DMS79 treated with DMSO at 0.1 percent for 48 hours (cell line): ENCODE measurements at places on chromosomes 1 and 21.

DNA sequence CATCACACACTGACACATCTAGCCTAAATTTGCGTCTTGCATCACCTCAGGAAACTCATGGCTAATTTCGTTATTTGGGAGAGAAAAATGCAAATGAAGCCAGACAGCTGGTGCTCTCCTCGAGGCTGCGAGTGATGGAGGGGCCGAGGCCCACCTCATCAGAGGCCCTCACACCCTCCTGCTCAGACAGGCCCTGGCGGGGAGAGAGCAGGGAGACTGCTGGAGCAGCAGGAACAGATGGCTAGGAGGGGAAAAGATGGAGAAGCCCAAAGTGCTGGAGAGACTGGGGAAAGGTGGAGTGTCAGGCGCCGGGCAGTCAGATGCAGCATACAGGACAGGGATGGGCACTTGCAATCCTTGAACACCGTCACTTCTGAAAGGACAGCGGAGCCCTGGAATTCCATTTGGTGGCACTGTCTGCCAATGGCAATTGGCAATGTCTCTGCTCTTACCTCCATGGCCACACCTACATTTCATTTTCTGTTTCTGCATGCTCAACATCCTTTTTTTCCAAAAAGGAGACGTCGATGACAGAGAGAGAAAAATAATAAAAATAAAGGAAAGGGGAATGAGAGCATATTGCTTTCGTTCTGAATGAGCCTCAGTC, 286.2 kb downstream of the SPATA17 start:
- DNase-seq = no peak

DNA sequence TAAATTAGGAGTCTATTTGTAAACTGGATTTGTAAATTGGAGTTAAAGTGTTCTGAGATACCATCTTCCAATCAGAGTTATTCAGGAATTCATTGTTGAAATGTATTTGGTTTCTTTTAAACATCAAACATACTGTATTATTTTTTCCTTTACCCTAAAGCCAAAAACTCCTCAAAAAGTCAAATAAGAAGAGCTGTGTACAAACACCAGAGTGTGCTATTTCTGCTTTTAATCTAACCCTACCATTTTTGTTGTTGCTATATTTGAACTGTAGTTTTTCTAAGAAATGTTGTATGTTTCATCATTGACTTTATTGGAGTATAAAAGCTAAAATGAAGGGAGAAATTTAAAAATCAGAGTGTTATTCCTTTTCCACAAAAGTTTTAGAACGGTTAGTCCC, 35.8 kb downstream of the SLC30A7 start:
- DNase-seq = no peak

DNA sequence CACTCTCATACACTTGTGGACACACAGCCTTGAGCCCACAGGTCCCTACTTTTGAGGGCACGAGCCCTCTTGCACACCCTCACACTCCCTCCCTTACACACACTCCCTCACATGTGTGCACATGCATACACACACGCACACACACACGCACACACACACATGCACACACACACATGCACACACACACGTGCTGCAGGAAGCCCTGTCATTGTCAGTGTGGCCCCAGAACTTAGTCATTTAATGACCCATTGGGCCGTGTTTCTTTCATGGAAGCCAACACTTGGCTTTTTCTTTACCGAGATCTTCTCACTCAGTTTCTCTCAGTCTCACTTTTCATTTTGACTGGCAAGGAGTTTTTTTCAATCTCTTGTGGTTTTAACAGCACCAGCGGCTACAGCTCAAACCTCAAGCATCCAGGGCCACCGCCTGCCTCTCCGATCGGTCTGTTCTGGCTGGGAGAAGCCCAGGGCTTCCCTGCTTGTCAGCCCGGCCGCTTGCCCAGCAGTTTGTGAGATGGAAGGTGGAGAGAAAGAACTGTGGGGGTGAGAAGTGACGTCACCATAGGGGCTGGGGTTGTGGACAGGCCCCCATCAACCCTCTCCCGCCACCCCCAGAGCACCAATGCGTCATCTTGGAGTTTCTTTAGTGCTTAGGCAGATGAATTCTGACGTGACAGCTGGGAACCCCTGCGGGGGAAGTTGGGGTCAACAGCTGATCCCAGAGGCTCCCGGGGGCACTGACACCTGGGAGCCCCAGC, 15.8 kb upstream of the TNFRSF8 start:
- no peak for DNase-seq

DNA sequence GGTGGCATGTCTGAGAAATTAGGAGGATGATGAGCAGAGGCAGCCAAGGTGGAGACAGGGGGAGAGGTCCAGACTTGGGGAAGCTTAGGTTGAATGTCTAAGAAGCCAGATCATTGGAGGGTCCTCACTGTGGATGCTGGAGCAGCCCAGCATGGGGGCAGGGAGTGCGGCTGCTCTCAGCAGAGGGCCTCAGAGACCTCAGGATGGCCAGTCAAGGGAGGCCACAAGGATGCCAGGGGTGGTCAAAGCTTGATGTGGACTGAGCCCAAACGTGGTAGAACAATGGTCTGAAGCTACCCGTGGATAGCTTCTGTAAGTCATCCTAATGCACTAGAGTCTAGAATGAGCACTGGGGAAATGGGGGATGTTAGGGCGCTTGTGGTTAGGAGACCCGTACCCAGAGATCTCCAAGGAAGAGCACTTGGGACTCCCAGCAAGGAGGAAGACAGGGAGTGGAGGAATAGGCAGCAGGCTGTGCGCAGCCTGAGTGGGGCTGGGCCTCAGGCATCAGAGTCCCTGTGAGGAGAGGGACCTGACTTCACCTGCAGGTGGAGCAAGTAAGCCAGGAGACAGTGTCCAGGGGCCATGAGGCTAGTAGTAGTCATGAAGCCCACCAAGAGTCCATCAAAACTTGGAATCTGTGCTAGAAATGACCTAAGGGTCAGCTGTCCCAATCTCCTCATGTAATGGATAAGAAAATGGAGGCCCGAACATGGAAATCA, 4.3 kb upstream of the S100A9 start:
- DNase-seq = no peak

GRCh38 chr1:226125097-226125630, 61.4 kb downstream of the ACBD3 start:
- peak; percentile 92 for DNase-seq

DNA sequence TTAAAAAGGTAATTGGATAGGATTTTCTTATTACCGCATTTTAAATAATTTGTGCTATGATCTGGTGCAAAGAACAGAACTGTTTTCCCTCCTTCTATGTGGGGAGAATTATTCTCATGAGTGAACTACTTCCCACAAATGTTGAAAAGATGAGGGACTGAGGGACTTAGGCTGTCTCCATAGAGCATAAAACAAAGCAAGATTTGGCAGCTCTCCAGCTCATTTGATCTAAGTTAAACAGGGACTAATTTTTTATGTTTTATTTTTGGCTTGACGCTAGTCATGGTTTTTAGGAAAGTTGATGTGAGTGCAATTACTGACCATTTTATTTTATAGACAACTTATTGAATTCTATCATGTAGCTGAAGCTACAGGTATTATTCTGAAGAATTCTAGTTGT, 362.3 kb downstream of the HLX start:
- DNase-seq = no peak

- peak; percentile 13 for DNase-seq
Measured at GRCh38 chr1:166975361-166976129, at the start of gene ILDR2. Gene ILDR2, minus strand, starts transcription at chr1:166975540. Its CDS starts 272 bp downstream, at chr1:166975268.

DNA sequence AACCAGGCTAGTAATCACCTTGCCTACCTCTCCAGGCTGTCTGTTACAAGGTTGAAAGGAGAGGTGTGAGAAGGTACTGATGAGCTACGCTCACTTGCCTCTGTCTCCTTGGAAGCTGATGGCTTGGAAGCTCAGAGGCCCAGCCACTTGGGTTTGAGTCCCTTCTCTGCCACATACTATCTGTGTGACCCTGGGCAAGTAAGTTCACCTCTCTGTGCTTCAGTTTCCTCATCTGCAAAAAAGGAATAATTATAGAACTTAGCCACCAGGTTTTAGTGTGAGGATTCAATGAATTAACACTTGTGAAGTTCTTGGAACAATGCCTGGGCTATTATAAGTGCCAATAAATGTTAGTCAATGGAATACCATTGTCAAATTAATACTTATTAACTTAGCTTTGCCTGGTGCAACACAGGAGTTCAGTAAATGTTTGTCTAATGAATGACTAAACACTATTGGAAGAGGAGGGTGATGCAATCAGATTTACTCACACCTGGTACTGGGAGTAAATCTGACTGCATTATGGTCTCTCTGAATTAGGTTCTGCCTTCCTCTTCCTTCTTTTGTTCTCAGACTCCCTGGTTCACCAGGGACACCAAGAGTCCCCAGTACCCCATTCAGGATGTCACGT, 55.5 kb downstream of the TRABD2B start:
- DNase-seq = no peak

DNA sequence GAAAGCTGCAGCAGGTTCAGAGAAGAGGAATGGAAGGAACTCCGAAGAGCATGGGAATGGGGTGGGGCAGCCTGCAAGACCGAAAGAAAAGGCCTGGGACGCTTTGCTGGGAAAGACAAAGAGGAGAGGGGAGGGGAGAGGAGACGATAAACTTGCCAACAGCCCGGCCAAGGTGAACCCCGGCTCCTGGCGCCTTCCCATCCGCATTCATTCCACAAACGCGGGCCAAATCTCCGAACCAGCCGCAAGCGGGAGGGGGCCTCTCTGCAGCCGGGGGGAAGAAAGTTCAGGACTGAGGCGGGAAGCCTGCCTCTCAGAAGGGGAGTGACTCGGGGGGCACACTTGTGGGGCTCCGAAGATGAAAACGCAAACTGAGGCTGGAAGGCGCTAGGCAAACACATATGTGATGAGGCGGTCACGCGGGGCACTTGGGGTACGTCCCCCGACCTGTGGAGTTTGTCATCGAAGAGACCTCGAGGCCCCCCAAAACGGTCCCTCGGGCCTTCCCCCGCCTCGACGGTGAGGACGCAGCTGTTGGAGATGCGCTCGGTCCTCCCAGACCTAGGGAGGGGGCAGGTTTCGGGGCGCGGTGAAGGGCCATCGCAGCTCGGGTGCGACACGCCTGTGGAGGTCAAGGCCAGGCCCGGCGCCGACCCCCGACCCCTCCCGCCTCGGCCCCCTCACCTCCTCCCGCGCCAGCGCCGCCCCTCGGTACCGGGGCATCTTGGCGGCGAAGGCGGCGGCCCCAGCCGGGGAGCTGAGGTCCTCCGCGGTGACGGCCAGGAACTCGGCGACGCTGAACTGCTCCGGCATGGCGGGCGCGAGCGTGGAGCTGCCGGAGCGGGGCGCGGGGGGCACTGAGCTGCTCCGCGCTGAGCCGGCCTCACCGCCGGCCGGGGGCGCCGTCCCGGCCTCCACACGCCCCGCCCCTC, at the start of gene ASAP3:
ASAP3 (minus strand) TSS at position 859 of the 932 bp plus-strand sequence; CDS start at position 813, 46 bp downstream.
- peak; percentile 61 for DNase-seq

- no peak for DNase-seq
Measured at GRCh38 chr1:90139837-90140236, 144.9 kb downstream of the ZNF326 start.

- no peak for DNase-seq
Measured at GRCh38 chr1:218247339-218247738, 37.8 kb upstream of the RRP15 start.

DNA sequence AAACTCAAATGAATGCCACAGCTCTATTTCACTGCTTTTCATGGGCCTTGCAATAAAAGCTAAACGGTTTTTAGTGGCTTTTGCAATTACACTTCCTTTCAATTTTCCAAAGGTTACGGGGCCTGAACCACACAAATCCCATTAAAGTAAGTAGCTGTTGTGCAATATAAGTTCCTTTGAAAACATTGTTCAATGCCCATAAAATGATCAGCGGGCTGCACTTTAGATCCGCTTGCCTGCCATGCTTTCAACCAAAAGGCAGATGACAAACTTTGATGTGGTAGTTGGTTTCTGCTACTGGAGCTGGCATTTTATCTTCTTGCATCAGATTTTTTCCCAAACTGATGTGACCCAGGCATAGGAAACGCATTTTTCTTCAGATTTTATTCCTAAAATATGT, 50.2 kb downstream of the PRRX1 start:
- no peak for DNase-seq

DNA sequence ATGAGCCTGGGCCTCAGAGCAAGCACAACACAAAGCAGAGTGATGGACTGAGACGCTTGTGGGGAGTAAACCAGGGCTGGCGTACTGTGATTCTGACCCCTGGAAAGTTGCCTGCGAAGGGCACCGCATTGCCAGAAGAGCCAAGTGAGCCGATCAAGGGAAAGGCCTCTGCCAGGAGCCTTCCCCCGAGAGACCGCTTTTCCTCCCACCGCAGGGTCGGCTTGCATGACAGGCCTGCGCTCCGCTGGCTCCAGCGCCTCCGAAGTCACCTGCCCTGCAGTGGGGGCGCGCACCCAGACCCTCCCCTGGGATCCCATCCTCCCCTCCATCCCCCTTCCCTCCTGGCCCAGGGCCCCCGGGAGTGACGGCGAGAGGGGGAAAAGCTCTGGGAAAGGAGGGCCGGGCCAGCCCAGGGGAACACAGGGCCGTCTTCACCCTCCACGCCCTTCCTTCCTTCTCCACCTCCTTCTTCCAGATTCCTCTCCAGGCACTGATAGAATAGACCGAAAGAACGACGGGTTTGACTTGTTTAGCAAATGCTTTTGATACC, 165.0 kb downstream of the TRIM33 start:
- no peak for DNase-seq

DNA sequence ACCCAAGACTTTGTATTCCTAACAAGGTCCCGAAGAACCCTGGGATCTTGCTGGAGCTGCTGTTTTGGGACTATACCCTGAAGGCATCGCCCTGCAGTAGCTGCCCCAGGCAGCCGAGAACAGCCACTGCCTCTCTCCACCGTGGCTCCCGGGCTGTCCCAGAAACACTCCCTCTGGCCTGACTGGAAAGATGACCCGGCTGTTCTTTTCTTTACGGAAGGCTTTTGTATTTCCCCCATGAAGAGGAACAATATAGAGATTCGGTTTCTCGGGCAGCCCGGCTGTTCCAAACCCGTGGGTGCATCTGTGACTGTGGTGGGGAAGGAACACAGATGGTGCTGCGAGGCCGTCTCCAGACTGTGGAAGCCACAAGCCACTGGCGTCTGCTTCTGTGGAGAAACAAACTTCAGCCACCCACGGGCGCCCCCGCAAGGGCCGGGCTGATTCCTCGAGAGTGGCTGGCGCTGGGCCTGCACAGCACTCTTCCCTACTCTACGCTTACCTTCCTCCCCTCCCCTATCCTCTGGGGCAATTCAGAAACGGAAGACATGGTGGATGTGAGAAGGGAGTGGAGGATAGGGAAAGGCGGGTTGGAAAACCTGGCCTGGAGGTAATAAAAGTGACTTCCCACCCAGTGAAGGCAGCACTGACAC, 33.7 kb upstream of the VASH2 start:
- DNase-seq = no peak
